ENCODE measurements at places on chromosomes 7 and 10.

- no peak for DNase-seq
Observed at GRCh38 chr10:77070346-77070745, 567.3 kb downstream of the KCNMA1 start.

DNA sequence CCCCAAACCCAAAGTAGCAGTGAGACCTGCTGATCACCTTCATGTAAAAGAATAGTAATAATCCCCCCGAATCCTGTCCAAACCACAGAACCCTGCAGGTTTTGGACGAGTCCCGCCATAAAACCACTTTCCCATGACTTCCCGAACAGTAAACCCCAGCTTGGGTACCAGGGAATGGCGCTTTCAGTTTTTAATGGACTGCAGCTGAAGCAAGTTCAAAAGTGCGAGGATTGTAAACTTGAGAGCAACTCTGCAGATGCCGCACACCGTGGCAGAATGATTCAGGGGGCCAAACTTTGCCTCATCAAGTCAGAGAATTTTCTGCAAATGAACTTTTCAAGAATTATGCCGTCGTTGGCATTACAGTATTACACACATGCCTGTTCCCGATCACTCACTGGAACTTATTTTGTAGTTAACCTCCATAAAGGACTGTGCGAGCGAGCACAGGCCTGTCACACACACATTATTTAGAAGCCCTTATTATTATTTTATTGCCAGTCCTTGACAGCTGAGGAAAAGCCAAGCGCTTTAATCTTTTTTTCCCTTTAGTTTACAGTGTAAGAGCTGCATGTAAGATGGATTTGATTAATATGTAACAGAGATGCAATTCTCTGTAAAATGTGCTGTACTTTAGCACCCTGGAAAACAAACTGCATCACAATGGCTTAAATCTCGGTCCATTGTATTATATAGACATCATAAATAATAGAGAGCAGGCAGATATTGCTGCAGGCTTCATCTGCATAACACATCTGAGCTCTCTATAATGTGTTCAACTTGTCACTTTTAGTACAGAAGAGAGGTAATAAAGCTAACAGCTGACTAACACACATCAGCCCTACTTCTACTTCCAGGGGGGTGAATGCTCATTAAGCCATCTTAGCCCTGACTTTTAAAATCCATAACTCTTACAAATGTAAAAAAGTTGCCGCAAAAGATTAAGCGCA lies 493.5 kb upstream of the GALNT17 start:
- no peak for DNase-seq

DNA sequence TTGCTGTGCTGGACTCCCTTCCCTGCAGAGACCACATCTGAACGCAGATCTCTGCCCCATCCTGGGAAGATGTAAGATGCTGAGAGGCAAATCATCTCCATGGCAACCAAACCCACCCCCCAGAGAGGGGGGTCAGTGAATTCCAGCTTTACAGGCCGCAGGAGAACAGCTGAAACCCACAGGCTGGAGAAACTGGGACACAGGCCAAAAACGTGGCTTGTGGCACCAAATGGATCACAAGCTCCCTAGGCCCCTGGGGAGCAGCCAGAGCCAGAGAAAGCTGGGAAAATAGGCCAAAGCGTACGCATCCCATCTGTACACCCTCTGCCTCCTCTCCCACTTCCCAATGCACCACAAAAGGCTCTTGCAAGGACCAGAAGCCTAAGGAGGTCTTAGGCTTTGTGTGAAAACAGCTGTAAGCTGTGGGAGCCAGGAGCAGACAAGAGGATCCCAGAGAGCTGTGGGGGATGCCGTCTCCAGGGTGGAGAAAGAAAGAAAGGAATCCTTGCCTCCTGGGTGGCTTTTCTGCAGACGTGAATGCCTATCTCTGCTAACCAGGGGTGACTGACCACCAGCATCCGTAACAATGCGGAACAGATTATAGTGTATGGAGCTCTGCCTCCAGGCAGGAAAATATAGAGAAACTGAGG lies 59.5 kb downstream of the TMEM130 start:
- peak; percentile 30 for DNase-seq

GRCh38 chr10:129279446-129280154 lies 187.4 kb upstream of the MGMT start:
- DNase-seq, result no peak

- DNase-seq, result no peak
Observed at GRCh38 chr10:111323389-111323966, 246.6 kb downstream of the ADRA2A start.

DNA sequence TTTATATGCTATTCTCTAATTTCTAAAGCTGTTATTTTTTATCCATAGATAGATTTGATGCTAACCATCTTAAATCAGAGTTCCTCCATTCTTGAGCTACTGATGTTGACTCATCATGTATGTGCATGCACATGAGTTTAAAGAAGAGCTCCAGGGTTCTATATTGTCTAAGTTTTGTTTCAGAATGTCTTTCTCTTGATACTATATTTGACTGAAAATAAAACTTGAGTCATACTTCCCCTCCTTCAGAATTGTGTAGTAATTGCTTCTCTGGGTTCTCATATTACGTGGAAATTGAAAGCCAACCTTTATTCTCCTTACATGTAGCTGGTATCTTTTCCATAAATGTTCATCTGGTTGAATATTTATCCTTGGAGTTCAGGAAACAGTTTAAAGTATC lies 89.4 kb downstream of the LRRTM3 start:
- no peak for DNase-seq

- DNase-seq, result no peak
Observed at GRCh38 chr7:106966121-106966520, 78.4 kb upstream of the PRKAR2B start.

GRCh38 chr10:83680470-83680891 lies 458.8 kb upstream of the GHITM start:
- no peak for DNase-seq

All from testis (tissue), 5 donors.